ENCODE measurements at places on chromosomes 12 and 14.

- DNase-seq: no peak
Observed at GRCh38 chr12:77795699-77796098, 35.0 kb upstream of the NAV3 start.

DNA sequence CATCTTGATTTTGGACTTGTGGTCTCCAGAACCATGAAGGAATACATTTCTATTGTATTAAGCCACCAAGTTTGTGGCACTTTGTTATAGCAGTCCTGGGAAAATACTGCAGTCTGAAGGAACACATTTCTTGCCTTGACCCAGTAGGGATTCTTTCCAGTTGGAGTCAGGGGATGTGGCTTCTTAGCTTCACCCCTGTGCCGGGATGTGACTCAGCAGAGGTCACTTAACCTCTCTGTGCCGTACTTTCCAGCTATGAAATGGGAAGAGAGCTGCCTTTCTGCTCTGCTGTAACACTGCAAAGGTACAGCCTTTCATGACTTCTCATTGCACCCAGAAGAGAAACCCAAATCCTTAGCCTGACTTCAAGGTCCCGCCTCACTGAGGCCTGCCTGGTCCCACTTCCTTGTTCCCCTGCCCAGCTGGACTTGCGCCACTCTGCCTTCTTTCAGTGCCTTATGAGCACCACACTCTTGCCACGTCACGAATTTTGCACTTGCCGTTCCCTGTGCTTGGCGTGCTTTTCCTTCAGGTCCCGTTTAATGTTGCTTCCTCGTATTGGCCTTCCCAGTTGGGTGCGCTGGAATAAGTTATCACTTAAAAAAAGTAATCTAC, 24.2 kb downstream of the CHST11 start:
- DNase-seq: no peak

- DNase-seq: peak; percentile 76
Observed at GRCh38 chr12:28222081-28222700, 31.9 kb downstream of the CCDC91 start.

- DNase-seq: peak; percentile 68
Observed at GRCh38 chr14:68794851-68795596, 2.2 kb upstream of the ZFP36L1 start.

DNA sequence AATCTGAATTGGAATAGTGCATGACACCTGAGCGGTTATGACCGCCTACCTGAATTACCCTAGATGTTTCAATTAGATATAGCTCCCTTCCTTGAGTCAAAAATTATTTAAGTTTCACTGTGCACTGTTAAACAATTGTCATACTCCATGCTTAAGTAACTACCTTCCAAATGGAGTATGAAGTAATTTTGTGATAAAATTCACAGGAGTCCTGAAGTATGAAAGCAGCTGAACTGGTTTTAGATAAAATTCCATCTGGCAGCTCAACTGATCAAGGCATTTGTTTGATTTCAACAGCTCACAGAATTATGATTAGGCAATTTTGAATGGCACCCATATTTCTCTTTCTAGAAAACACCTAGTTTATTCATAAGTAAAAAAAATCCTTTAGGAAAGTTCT, 19.5 kb downstream of the PRICKLE1 start:
- DNase-seq: no peak

DNA sequence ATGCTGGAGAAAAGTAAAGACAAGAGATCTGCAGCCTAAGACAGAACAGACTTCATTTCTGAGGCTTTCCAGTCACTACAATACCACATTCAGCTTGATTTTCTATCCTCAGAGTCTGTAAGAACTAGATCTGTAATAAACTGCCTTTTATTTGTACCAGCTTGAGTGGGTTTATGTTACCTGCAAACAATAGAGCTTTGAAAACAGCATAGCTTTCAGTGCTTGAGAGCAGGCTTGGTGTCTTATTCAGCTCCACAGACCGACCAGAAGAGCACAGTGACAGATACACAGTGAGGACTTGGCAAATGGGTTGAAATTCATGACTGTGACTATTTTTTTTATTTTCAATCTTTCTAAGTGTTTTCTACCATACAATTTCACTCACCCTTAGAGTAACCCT, 207.8 kb upstream of the OTX2 start:
- no peak for DNase-seq

- DNase-seq: no peak
Observed at GRCh38 chr12:107339932-107340331, 246.6 kb upstream of the CRY1 start.

GRCh38 chr12:56988207-56988739, 18.1 kb downstream of the ZBTB39 start:
- DNase-seq: no peak

DNA sequence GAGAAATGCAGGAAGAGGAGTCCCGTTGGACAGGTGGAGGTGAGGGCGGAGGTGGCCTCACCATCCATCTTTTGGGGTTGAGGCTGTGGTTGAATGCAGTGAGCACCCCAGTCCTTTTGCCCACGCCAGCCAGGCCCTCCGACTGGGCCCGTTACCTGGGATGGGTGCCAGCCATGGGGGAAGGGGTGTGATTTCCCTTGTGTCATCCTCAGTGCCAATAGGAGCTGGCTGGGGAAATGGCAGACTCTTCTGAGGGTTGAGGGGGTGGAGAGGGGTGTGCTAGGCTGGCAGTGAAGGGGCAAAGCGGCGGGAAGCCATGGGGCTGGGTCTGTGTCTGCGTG, 9.6 kb downstream of the KCNH3 start:
- DNase-seq: no peak

- no peak for DNase-seq
Observed at GRCh38 chr12:48927261-48927660, 2.0 kb upstream of the FKBP11 start.

- no peak for DNase-seq
Observed at GRCh38 chr12:53766881-53767280, 15.1 kb upstream of the CISTR start.

DNA sequence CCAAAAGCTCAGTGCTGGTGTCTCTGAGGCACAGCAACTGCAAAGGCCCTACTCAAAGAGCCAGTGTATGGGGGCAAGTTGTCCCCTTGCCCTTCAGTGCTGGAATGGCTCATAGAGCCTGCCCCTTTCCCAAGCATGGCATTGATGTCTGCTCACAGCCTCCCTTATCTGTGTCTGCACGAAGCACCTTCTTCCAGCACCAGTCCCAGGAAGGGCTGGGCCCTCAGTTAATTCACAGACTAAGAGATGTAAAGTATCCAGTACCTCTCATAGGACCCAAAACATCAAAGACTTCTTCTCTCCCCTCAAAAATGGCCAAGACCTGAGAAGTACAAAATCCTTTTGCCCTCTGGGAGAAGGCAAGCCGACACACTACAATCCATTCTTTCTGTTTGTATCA, 1.6 kb upstream of the CMAS start:
- DNase-seq: no peak

- DNase-seq: no peak
Observed at GRCh38 chr14:74846968-74847665, 28.8 kb downstream of the PROX2 start.

GRCh38 chr12:122036153-122036552, 14.5 kb downstream of the BCL7A start:
- no peak for DNase-seq

DNA sequence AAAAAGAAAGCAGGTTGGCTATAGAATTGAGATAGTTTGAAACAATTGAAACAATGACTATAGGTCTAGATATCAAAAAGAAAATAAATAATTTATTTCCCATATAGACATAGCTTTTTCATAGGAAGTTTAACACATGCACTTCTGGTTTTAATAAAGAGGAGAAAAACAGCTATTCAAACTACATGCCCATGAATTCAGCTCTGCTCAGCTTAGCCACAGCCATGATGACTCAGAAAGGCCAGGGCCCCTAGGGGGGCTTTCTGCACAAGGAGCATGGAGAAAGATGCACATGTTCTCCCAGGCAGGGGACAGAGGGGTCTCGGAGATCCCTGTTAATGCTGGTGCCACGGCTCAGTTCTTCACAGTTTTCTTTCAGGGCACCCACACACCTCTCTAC, 114.0 kb downstream of the GALC start:
- no peak for DNase-seq

- DNase-seq: no peak
Observed at GRCh38 chr12:83040339-83040738, 353.6 kb downstream of the TMTC2 start.

DNA sequence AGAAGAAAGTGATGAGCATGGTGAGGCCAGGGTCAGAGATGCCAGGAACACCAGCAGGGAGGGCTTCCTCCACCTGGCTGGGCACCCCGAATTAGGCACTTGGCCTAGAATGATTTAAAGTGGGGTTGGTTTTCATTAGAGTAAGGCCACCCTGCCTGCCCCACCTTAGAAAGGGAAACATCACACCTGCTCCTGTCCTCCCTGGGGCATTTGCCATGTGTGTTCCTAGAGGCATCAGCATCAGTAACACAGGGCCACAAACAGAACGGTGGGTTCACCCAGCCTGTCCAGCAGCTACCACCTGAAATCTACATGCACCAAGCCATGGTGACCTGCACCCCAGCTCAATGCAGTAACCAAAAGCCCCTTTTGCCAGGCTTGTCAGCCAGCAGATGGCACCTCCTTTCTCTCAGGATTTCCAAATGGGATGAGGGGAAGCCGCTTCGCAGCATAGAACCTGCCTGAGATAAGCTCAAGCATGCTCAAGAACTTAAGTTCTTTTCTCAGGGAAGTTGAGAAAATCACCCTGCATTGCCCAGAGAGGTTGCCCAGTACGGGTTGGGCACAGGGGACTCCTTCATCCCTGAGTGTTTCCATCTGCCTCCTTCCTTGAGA, 338.8 kb downstream of the DPF3 start:
- no peak for DNase-seq

DNA sequence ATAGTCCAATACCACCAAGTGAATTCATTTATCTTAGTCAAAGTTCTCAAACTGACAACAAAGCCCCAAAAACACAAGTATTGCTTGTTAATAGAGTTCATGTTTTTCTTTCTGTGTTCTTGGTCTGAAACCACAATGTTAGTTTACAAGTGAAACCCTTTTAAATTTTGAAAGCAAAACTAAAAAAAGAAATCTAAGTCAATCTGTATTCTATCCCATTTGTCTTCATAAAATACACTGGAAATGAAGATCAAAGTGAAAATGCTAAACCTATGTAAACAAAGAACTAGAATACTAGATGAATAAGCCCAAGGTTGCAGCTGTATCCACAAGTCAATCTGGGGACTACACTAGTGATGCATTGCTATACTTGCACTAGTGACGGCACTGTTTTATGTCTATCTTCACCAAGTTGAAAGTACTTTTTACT, 10.4 kb downstream of the MAP4K5 start:
- DNase-seq: no peak

DNA sequence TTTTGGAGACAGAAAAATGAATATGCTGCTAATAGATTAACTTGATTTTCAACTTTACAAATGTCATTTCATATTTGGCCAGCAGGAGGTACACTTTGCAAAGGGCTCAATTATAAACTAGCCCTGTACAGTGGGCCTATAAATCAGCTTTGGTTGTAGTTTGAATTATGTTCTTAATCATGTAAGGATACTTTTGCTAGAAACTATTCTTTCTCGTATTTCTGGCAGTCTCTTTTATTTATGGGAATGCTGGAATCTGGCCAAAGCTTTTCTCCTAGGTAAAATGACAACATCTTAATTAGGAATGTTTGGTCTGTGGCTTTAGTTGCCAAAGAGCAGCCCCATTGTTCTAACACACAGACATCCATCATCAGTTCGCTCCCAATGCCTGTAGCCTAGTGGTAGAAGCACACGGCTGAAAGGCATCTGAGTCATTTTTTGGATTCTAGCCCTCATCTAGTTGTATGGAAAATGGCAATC, 1322.3 kb upstream of the SEL1L start:
- no peak for DNase-seq

GRCh38 chr12:47237751-47238211, 158.0 kb upstream of the AMIGO2 start:
- no peak for DNase-seq

DNA sequence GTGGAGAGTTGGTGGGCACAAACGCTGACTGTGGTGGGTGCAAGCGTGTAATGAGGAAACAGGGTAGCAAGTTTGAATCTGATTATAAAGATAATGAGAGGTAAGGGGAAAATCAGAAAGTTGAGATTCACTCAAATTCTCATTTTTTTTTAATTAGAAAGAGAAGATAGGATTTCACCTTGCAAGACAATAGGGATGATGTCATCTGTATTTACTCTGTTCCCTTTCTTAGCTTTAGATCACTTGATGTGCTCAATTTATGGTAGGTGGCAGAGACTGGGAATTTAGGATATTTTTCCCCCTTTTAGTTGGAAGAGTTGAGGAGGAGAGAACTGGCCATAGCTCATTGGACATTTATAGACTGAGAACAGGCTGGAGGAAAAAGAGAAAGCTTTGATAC, 363.6 kb downstream of the AEBP2 start:
- no peak for DNase-seq

- no peak for DNase-seq
Observed at GRCh38 chr12:65533177-65533883, 254.8 kb downstream of the MSRB3 start.

DNA sequence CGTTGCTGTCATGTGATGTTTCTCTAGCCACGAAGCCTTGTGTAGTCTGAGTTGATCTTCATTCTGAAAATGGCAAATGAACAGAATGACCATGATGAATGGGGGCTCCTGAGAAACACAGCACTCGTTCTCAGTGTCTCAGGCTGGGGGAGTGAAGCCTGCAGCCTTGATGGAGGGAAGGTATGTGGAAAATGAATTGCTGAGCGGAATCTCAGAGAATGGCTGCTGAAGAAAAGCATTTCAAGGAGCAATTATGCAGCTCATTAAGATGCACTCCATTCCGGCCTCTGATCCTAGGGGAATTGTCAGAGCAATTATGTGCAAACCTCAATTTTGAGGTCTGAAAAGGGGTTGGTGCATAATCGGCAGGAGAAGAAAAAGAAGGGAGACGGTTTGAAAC, 167.1 kb downstream of the CHST11 start:
- no peak for DNase-seq

GRCh38 chr14:100593751-100594624, 6.8 kb upstream of the BEGAIN start:
- no peak for DNase-seq

DNA sequence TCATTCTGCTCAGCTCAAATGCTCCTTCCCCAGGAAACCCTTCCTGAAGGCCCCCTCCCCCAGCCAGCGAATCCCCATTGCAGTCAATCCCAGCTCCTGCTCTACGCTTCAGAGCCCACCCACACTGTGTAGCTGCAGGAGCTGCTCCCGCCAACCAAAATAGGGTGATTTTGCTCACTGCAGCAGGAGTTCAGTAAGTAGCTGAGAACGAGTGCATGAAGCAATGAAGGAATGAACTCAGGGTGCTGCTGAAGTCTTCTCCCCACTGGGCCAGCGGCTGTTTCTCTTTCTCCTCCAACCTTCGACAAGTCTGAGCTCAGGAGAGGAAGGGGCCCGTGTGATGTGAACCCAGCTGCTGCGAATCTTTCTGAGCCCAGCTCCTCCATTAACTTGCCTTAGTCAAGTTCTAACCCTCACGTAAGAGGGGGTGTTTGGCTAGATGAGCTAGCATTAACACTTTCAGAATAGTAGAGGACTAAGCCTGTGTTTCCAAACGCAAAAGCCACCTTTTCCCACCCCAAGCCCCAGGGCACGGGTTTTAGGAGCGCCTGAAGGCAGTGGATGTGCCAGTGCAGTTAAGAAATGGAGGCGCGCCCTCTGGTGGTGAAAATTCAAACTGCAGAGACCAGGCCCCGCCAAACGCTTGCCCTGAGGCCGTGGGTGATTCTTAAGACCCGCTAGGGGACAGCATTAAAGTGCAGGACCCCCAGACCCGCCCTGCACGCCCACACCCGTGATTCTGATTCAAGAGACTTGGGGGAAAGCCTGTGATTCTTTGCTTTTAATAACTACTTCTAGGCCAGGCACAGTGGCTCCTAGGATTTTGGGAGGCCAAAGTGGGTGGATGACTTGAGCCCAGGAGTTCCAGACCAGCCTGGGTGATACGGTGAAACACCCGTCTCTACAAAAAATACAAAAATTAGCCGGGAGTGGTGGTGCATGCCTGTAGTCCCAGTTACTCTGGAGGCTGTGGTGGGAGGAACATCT, 11.9 kb upstream of the SERPINA4 start:
- DNase-seq: peak; percentile 33
